ENCODE measurements at places on chromosomes 12 and 14. TPM values are rescaled to one million over a fixed set of nuclear protein-coding genes. Genes with fewer than 3 reads are reported as not detected.

DNA sequence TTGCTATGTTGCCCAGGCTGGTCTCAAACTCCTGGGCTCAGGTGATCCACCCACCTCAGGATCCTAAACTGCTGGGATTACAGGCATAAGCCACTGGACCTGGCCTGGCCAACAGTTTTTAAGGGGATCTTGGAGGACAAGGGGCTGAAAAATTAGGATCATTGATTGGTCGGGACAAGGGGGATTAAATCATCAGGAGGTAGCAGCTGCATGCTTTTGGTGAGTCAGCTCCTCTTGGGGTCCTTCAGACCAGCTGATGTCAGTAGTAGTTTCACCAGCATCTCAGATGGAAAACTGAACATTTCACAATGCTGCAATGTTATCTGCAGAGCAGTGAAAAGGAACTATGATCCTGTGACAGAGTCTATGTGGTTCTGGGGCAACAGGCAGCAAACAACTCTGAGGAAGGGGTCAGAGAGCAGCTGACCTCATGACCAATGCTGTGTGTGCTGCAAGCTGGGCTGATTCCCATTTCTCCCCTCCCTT, 6.3 kb downstream of the LRRC74A start:
- DNase-seq: no peak

GRCh38 chr14:57870686-57871457, 5.0 kb upstream of the SLC35F4 start:
- DNase-seq: no peak

DNA sequence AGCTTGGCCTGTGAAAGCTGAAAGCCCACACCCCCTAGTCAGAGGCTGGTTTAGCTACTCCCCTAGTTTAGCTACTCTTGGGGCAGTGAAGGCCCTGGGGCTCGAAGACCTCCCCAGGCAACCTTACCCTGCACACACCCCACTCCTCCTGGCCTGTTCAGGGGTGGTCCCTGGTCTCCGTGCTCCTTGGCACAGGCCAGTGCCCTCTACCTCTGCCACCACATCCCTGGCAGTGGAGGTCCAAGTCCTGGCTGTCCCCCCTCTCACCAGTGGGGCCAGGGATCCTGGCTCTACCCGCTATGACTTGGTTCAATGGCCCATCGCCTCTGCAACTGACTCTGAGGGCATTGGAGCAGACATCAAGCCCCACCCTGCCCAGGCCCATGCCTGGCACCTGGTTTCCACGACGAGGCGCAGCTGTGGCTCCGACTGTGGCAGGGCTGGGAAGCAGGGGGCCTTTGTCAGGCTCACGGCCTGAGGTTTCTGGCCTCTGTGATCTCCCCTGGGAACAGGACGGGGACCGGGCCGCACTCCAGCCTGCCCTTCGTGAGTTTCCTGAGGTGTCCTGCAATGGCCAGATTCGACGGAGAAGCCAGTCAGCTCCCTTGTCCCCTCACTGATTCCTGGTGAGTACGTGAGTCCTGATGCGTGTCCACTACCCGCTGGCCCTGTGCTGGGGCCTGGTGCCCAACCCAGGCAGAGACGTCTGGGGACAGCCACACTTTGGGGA, 5.7 kb downstream of the TMEM121 start:
- no peak for DNase-seq

GRCh38 chr12:106178562-106178961, 39.8 kb upstream of the NUAK1 start:
- DNase-seq: peak; percentile 8

GRCh38 chr12:2171672-2172426, 119.1 kb downstream of the CACNA1C start:
- no peak for DNase-seq

DNA sequence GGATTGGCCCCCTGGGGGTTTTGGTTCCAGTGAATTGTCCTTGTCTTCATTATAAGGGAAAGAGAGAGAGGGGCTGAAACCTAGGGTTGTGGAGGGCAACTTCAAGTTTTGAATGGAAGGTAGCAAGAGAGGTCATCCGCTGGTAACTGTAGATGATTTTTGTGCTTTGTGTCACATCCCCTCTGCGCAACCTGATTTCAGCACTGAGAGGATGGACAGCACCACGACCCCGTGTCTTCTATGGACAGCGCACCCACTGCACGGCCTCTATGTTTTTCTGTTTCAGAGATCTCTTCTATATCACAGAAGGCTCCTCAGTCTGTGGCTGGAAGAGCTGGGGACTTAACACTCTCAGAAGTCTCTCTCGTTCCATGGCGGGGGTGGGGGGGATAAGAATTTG, 127.0 kb upstream of the RPH3A start:
- peak; percentile 64 for DNase-seq

DNA sequence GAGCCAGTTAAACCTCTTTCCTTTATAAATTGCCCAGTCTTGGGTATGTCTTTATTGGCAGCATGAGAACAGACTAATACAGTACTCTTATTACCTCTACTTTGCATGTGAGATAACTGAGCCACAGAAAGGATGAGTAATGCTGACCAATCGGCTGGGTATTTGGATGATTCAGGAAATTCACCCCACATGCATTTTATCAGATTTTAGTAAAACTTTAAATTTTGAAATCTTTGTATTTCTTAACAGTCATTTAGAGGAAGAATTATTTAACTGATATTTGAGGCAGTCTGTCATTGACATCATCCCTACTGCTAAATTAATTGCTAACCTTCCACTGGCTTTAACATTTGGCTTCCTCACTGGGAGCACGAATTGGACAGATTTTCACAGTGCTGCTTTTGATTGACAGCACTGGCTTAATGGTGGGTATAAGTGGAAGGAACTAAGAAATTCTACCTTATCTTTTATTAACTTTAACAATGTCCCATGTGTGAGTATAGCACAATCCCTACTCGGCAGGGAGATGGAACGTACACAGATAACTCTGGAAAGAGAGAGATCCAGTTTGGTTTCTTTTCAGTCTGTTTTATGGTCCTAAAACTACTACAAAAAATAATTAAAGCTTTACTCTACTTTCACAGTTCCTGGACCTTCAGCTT, 261.0 kb downstream of the DACT1 start:
- DNase-seq: no peak

GRCh38 chr12:49331380-49332222, 5.4 kb downstream of the C1QL4 start:
- peak; percentile 81 for DNase-seq

DNA sequence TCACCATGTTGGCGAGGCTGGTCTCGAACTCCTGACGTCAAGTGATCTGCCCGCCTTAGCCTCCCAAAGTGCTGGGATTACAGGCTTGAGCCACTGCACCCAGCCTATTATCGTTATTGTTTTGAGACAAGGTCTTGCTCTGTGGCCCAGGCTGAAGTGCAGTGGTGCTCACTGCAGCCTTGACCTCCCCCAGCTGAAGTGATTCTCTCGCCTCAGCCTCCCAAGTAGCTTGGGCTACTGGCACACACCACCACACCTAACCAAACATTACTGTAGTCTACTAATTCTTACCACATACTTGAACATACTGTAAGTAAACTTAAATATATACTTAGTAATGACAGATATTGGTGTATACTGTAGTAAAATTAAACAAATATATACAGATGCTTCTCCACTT, 4.5 kb upstream of the CDCA4 start:
- no peak for DNase-seq

GRCh38 chr12:10368206-10369171, 21.4 kb downstream of the KLRK1 start:
- DNase-seq: no peak

The SIX6 gene
- not detected for total RNA-seq

GRCh38 chr12:85755760-85756159, 80.4 kb downstream of the RASSF9 start:
- no peak for DNase-seq

GRCh38 chr12:2796187-2796666, 1.5 kb downstream of the FKBP4 start:
- peak; percentile 33 for DNase-seq

- DNase-seq: no peak
Observed at GRCh38 chr14:96062010-96062409, 22.8 kb downstream of the C14orf132 start.

DNA sequence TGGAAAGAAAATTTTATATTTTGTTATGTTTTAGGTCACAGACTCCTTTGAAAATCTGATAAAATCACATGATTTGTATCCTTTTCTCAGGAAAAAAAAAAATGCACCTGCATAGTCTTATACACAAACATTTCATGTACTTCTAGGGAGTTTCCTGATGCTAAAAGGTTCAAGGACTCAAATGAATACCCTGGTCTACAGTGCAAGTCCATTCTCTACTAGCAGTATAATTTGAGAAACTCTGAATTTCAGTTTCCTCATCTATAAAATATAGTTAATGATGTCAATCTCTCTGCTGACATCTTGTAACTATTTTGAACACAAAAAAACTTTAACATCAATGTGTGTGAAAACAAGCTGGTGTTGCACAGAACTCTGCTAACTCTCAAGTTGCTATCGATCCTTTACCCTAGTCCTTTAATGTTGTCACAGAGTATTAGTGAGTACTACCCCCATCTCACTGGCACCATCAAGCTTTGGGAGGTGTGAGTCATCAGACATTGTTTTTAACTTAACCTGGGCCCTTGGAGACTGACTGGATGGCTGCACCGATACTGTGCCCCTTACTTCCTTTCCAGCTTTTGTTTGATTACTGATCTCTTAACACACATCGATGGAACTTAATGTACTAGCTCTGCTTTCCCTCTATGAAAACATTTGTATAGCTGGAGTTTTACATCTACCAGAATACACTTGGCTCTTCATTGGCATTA, 251.9 kb upstream of the SOX5 start:
- DNase-seq: no peak

The ACOT4 gene
- total RNA-seq: 3.7 TPM

GRCh38 chr14:106586098-106586704, 1059.8 kb downstream of the TMEM121 start:
- peak; percentile 1 for DNase-seq

- DNase-seq: no peak
Observed at GRCh38 chr12:27534060-27534764, 10.2 kb downstream of the PPFIBP1 start.

- DNase-seq: peak; percentile 71
Observed at GRCh38 chr12:64531665-64532334, 78.5 kb upstream of the RASSF3 start.

The PWP1 gene
- 110 TPM for total RNA-seq

The RPGRIP1 gene
- 1.6 TPM for total RNA-seq

The LTBP2 gene
- 2.1 TPM for total RNA-seq

DNA sequence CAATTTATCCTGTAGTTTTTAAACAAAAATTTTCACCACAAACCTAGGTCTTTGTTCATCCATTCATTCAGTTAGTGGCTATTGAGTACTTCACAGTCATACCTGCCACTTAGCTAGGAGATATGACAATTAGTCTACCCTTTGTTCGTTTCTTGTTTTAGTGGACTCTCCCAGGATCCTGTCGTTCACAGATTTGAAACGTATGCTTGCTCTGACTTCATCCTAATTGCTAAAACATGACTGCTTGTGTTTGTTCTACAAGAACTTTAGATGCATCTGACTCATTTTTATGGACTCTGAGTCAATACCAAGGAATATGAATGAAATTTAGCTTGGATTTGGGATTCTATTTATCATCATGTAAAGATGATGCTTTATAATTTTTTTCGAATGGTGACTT, 69.5 kb downstream of the TBC1D30 start:
- no peak for DNase-seq

- no peak for DNase-seq
Observed at GRCh38 chr12:112964067-112964670, 14.2 kb upstream of the OAS2 start.

DNA sequence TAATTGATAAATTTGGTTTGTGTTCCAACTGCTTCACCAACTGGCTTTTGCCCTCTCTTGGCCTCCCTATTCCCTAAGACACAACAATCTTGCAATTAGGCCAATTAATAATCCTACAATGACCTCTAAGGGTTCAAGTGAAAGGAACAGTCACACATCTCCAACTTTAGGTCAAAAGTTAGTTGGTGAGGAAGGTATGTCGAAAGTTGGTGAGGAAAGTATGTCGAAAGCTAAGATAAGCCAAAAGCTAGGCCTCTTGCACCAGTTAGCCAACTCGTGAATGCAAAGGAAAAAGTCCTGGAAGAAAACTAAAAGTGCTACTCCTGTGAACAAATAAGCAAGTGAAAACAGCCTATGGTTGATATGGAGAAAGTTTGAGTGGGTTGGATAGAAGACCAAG, 32.6 kb downstream of the EGLN3 start:
- DNase-seq: no peak

DNA sequence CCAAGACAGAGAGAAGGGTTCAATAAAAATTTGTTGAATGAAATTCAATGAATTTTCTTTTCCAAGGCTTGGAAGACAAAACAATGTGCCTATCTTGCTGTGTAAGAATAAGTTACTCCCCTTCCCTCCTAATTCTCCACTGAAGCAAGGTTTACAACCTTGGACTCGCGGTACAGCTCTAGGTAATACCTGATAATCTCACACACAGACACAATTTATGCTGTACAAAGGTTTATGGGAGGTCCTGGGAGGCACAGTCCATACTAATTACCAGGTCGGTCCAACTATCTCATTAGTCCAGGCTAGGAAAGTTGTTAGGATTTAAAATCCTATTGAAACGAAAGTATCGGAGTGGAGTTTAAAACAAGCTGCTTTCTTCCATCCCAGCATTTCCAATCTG, 42.6 kb downstream of the NELL2 start:
- DNase-seq: no peak

The KSR2 gene
- 2.2 TPM for total RNA-seq

GRCh38 chr12:68939505-68939904, 6.5 kb upstream of the CPM start:
- DNase-seq: no peak

The ISM2 gene
- total RNA-seq: 0.69 TPM

GRCh38 chr12:49201595-49202295, 12.9 kb upstream of the TUBA1A start:
- DNase-seq: peak; percentile 62

The IFI27 gene
- 0.23 TPM for total RNA-seq

The CD69 gene
- total RNA-seq: not detected

The ESPL1 gene
- total RNA-seq: 56.5 TPM

The RPS6KA5 gene
- 2.1 TPM for total RNA-seq

The PYGL gene
- 93.8 TPM for total RNA-seq

The KCNH3 gene
- 0.12 TPM for total RNA-seq

The AMDHD1 gene
- total RNA-seq: 0.21 TPM

The IKZF4 gene
- total RNA-seq: 12.2 TPM

The KLRC2 gene
- not detected for total RNA-seq

DNA sequence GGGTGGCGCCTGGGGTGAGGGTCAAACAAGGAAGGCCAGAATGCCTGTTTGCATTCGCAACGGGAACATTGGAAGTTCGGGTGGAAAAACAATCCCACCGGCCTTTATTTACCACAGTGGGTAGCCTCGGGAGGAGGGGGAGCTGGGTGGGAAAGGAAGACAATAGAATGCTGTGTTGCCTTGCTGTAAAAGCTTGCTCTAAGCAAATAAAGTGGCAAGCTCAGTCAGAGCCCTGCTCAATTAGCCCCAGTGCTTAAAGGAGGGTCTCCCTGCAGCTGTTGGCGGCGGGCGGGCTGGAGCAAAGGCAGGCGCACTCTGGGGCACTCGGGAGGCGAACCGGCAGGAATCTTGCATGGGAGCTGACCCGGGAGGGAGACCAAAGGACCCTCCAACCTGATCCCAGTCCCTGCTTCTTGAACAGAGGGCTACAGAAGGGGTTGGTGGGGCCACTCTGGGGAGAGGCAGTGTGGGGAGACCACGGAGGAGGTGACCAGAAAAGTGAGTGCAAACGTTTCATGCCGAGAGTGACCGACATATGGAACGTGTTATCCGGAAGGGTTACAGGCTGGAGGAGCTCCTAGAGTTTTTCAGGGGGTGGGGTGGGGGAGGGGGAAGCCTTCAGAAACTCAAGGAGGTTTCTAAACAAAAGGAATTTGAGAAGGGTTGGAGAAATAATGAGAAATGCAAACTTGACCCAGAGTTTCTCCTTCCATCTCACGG, 48.5 kb downstream of the NTF3 start:
- peak; percentile 64 for DNase-seq

The PCED1B gene
- 5.1 TPM for total RNA-seq

Measured in GM23338 (cell line).